Head of caudate nucleus (tissue), 42 donors: ENCODE measurements at places on chromosomes 11 and 22.

DNA sequence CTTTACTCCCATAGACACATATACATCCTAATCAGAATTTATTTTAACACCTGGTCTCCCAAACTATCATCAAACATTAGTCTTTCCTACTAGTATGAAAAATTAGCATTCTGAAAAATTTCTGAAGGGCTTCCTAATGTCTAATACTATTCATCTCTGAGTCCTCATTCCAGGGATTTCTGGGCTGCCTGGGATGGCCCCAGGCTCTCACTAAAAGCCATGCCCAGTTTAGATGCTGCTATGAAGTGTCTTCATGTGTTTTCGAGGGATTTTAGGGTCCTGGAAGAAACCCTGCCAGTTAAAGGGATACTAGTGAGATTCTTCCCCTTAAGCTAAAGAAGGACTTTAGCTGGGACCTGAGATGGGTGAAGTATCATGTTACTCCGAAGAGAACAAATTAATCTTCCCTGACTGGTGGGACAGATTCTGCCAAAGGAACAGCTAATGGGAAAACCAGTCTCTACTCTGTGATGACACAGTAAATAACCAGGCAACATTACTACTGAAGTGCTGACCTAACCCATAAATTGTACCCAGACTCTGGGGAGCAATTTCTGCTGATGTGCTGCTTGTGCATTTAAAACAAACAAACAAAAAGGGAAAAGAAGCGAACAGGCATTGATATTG is 342.6 kb downstream of the SOX6 start:
- DNase-seq: no peak

- no peak for DNase-seq
Measured at GRCh38 chr11:133678191-133678590, 145.9 kb upstream of the OPCML start.

GRCh38 chr11:20097319-20098221 is 62.7 kb downstream of the DBX1 start:
- no peak for DNase-seq

GRCh38 chr11:64544616-64545296 is 46.3 kb upstream of the SLC22A12 start:
- no peak for DNase-seq

GRCh38 chr11:6298605-6299004 is 21.7 kb downstream of the CAVIN3 start:
- no peak for DNase-seq

- no peak for DNase-seq
Measured at GRCh38 chr22:39255449-39256185, 10.8 kb upstream of the PDGFB start.

- DNase-seq: no peak
Measured at GRCh38 chr11:117410861-117411710, 83.4 kb downstream of the CEP164 start.

- DNase-seq: no peak
Measured at GRCh38 chr11:115607621-115608221, 103.5 kb upstream of the CADM1 start.

DNA sequence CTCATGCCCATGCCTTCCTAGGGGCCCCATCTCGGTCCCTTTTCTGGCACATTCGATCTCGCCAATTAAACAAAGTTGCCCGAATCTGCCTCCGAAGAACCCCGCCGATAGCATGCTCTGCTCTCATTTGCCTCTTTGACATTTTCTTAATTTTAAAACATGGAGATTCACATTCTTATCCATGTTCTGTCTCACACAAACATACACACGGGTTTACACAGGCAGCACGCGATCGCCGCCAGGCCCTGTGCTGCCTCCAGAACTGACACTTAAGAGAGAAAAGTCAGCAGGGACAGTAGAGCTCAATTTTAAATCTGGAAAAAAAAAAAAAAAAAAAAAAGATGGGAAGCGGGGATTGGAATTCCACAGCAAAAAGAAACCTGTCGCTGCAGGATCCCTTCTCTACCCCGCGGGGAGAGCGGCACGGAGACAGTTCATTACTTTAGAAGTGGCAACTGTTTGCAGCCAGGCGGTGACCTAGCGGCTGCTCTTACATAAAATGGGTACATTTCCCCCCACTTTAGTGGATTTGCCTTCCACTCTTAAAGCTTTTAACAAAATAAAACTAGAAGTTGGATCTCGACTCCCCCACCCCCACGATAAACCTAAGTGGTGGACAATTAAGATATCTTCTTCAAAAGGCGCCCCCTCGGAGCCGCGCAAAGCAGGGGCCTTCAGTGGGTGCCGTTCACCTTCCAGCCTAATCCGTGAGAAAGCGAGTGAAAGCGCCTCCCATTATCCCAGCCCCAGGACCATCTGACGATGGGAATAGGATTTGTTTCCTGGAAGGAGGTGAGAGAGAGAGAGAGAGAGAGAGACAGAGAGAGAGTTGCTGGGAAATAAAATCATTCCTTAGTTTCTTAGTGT is 13.7 kb downstream of the PAX6 start:
- peak; percentile 4 for DNase-seq

- DNase-seq: no peak
Measured at GRCh38 chr11:31977343-31977742, 113.5 kb upstream of the RCN1 start.

DNA sequence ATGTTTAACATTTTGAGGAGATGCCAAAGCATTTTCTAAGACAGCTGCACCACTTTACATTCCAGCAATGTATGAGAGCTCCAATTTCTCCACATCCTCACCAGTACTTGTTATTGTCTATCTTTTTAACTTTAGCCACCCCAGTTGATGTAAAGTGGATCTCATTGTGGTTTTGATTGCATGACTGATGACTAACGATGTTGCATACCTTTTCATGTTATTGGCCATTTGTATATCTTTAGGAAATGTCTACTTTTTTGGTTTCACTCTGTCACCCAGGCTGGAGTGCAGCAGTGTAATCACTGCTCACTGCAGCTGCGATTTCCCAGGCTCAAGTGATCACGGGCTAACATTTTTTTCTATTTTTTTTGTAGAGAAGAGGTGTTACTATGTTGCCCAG is 8.9 kb downstream of the TTC28 start:
- DNase-seq: no peak
